ENCODE measurements at places on chromosomes 11 and 22.

- peak; percentile 34 for DNase-seq
Observed at GRCh38 chr11:113202431-113202830, 112.0 kb upstream of the TTC12 start.

DNA sequence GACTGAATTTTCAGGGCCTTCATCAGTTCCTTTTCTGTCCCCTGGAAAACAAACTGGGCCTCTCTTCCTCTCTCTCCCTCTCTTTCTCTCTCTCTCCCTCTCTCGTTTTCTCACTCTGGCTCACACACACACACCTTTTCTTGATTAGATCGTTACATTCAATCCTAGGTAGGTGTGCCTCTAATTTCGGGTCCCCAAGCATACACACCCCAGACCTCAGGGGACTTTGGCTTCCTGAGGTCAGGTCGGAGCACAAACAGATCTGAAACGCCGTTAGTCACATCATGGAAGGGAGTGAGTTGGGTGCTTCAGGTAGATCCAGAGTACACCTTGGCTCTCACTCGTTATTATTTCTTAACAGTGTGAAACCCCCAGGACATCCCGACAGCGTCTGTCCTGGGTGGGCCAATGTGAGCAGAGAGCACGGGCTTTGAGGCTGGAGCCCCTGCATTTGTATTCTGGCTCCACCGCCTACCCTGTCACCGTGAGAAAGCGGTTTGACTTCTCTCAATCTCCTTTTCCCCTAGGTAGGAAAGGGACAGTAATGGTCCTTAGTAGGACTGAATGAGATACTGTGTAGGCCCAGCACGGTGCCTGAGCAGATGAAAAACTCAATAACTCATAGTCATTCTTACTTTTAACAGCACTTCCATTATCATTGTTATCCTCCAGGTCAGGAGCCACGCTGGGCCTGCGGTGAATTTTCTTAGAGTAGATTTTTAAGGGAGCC lies 37.3 kb upstream of the POU2AF1 start:
- DNase-seq: no peak

DNA sequence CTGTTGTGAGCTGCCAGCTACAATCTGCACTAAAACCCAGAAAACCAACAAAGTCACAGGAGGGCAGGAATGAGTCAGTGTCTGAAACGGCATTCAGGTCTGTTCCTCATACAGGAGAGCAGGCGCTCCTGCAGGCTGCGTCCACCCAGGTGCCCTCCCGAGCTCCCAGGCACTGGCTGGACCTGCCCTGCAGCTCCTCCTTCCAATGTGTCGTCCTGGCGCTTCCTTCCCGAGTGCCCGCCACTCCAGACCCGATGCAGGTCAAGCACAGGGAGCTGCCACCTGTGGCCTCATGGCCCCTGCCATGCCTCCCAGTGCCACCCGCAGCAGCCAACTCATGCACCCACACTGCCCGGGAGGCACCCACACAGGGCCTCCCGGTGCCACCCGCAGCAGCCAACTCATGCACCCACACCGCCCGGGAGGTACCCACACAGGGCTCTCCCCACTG lies 12.0 kb downstream of the BRD1 start:
- DNase-seq: no peak

DNA sequence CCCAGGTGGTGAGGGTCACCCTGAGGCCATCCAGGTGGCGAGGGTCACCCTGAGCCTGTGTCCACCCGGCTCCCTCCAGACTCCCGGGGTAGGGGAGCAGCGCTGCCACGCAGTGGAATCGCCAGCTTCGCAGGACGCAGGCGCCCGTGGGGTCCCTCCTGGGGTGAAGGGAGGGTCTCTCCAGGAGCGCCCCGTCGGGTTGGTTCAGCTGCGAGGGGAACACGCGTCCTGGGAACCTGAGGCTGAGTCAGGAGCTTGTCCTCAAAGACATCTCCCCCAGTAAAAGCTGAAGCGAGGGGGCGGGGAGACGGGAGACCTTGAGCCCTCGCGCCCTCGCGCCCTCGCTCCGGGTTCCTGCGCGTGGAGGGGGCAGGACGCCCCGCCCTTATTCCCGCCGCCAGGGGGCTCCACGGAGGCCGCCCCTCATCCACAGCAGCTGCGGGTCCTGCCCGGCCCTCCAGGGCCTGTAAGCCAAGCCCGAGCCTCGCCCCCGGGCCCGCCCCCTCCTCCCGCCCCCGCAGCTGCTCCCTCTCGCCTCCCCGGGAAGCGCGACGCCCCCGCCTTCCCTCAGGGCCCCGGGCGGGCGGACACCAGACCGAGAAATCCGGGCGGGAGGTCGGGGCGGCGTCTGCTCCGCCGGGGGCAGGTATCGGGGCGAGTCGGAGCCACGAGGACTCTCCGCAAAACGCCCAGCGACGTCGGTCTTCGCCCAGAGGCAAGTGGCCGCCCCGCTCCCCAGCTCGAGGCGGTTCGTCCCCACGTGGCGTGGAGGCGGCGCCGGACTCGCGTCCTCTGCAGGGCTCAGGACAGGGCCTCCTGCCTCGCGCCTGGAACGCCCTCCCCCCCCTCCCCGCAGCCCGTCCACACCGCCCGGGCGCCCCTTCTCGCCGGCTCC lies 22.8 kb downstream of the PIM3 start:
- no peak for DNase-seq

GRCh38 chr11:122304973-122305372 lies 189.0 kb upstream of the BLID start:
- DNase-seq: no peak

- no peak for DNase-seq
Observed at GRCh38 chr11:18567081-18567480, 21.5 kb downstream of the UEVLD start.

- DNase-seq: no peak
Observed at GRCh38 chr22:50739279-50739691, 1.3 kb downstream of the ACR start.

DNA sequence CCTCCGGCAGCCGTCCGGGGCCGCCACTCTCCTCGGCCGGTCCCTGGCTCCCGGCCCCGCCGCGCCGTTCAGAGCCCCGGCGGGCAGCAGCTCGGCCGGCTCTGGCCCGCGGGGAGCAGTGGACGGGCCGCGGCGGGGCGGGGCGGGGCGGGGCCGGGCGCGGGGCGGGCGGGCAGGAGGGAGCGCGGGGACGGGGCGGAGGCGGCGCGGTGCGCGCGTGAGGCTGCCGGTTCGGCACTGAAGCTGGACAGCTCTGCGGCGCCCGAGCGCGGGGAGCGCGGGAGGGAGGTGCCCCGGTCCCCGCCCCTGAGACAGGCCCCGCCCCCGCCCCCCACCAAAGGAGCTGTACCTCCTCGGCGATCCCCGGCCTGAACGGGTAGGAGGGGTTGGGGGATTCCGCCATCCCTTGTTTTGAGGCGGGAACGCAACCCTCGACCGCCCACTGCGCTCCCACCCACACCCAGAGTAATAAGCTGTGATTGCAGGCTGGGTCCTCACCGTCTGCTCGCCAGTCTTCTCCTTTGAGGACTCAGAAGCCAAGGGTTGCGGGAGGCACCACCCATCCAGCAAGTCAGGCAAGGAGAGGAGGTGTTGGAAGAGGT lies at the start of gene DRD2:
DRD2 (minus strand) TSS at position 239 of the 602 bp plus-strand sequence. CDS start 50,747 bp downstream, outside the sequence.
- no peak for DNase-seq

- no peak for DNase-seq
Observed at GRCh38 chr11:72309074-72309598, 65.2 kb upstream of the PHOX2A start.

- DNase-seq: peak; percentile 75
Observed at GRCh38 chr11:1073261-1073724, 1.4 kb upstream of the MUC2 start.

DNA sequence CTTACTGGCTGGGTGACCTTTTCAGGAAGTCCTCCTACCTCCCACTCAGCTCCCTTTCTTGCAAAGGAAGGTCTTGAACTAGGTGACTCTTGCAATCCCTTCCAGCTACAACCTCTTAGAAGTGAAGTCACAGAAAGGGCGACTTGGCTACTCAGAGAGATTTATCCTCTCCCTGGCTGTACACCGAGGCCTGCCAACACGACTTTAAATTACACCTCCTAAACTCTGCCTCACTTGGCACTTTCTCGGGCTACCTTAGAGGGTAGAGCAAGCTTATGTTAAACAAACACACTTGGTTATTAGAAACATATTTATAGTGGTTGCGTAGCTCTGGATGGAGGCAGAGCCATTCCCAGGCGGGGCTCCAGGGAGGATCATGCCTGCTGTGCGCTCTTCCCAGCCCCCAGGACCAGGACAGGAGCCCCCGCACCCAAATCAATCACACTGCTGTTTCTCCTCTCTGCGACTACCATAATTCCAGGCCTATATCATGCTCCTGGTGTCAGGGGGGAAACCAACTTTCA lies 358.4 kb downstream of the BUD13 start:
- no peak for DNase-seq

DNA sequence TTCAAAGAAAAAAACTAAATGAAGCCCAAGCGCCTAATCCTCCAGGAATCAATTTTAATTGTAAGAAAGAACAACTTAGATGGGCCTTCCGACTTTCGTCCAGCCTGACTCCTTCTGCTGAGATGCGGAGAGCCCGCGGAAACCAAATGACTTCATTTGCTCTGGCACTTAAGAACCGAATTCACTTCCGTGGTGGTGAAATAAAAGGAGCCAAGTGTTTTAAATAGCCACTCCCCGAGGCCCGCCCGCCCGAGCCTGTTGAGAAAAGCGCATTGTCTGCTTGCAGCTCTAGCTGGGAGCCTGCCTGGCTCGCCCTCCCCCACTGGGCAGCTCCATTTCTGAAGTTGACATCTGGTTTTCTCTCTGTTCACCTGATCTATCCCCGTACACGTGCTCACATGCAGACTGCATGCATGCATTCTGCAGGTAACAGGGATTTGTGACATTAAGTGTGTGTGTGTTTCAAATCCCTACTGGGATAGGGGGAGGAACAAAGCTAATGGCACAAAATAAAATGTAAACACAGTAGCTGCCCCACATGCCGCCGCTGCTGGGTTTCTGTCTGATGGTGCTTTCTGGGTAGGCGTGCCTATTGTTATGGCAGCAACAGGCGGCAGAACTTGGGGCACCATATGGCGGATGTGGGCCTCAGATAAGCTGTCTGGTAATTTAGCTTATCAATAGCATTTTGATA lies 6.2 kb downstream of the TEAD1 start:
- peak; percentile 68 for DNase-seq

GRCh38 chr22:45649809-45650208 lies 21.8 kb upstream of the ATXN10 start:
- DNase-seq: no peak

GRCh38 chr11:69193629-69194028 lies 37.9 kb downstream of the SMIM38 start:
- peak; percentile 35 for DNase-seq

DNA sequence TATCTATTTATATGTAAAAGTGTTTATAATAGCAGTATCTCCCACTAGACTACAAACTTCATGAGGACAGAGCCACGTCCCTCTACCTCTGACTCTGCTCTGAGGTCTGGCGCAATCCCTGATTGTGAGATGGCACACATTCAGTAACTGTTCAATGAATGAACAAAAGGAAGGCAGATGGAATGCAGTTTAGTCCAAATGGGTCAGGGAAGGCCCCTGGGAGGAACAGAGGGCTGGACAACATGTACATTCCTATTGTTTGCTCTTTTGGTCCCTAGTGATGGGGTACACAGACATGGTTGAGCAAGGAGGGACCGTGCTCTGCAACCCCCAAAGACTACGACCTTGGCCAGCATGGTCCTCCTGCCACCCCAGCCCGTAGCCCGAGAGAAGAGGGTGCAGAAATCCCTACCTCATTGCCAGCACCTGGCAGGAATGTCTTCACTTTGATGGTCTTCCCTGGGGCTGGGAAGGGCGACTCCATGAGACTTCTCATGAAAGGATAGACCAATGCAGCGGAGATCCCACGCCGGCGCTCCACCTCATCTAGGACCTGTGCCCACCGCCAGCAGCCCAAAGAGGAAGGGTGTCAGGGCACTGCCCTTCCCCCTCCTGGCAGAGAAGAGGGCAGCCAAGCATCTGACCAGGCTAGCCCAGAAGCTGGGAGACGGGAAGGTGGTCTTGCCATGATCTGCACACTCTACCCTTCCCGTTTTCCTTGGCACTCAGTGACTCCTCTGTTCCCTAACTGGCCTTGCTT lies 24.3 kb downstream of the RPL27A start:
- no peak for DNase-seq

- DNase-seq: no peak
Observed at GRCh38 chr11:46469926-46470325, 78.3 kb upstream of the CHRM4 start.

DNA sequence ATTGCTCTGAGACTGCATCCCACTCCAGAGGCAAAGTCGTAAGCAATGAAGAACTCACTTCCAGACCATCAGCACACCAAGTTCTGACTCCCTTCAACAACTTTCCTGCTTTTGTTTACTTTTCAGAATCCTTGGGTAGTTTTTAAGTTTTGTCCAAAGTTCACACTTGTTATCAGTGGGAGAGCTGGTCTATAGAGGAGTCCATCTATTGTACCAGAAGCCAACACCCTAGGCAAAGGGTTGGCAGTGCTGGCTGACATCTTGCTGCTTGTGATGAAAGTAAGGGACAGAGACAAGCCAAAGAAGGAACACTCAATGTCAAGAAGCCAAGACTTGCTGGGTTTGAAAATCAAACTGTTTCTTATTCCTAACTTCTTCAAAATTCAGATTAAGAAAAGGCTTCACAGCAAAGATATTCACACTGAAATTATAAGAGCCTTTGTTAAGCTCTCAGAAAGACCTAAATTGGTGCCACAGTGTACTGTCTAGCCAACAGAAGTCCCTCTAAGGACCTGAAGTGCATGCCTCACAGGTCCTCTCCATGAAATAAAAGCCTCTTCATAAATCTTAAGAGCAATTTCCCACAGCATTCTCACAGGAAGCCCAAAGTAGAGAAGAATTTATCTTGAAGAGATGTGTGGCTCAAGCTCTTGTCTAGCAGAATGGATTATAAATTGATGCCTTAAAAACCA lies 21.5 kb upstream of the LINC01488 start:
- no peak for DNase-seq

DNA sequence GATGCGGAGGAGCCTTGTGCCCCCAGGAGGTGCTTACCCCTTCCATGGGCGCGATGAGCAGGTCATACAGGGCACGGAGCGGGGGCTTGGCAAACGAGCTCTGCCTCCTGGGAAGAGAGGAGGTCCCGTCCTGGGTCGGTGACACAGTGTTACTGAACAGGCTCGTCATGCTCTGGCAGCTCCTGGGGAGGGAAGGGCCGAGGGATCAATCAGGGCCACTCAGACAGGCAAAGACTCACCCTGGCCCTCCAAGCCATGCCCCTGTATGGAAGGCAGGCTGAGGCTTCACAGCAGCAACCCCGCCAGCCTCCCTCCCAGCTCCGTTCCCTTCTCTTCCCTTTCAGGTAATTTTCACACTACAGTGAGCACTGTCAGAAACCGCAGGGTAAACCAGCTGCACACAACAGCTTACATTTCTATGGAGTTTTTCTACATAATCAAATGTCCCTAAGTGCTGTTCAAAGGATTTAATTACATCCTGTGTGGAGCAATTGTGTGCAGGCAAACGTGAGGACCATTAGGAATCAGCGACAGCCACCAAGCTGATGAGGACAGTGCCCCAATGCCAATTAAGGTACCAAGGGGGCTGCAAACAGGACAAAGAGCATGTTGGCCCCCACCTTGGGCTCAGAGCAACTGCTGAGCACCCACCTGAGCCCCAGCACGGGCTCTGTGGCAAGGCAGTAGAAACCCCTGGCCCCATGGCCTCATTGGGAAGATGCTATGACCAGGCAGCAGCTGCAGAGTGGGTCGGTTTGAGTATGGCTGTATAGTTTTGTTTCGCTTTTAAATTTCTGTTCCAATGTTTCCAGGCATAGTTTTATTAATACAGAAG lies 95.4 kb upstream of the PITPNB start:
- DNase-seq: no peak

- no peak for DNase-seq
Observed at GRCh38 chr11:78282821-78283220, 94.1 kb downstream of the USP35 start.
